C1 segment of cervical spinal cord (tissue), 14 donors: ENCODE measurements at places on chromosomes 6 and 20.

GRCh38 chr6:163585932-163586437 lies 171.5 kb downstream of the QKI start:
- DNase-seq = no peak

DNA sequence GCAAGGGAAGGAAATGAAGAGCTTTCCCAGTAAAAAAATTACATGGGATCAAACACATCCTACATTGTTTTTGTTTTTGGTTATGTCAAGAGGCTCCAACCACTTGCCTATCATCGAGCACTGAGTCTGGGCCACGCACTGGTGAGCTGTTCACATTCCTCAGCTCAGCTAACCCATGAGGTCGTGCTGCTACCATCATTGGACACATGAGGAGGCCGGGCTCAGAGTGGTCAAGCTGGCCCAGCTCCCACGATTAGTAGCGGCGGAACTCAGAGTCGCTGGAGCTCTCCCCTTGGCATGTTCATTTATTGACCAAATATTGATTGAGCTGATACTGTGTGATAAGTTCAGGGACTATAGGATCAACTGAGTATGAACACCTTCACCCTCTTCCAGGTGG lies 164.9 kb downstream of the CDH26 start:
- no peak for DNase-seq

GRCh38 chr20:1368448-1369199 lies 24.2 kb downstream of the FKBP1A start:
- DNase-seq = no peak

DNA sequence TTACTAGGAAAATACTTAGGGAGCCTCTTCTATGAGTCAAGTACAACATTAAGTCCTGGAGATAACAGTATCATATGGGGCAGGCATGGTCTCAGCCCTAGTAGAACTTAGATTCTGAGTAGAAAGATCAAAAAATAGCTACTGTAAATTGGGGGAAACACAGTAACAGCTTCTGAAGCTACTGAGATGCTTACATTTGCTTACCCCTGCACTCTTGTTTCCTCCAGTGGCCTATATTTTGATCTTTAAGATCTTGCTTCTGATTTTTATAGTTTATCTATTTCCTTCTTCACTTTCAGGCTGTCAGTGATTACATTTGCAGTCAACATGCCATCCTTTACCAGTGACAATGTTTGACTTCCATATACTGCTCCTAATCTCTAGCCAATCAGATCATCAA lies 35.3 kb downstream of the HIVEP2 start:
- DNase-seq = no peak

DNA sequence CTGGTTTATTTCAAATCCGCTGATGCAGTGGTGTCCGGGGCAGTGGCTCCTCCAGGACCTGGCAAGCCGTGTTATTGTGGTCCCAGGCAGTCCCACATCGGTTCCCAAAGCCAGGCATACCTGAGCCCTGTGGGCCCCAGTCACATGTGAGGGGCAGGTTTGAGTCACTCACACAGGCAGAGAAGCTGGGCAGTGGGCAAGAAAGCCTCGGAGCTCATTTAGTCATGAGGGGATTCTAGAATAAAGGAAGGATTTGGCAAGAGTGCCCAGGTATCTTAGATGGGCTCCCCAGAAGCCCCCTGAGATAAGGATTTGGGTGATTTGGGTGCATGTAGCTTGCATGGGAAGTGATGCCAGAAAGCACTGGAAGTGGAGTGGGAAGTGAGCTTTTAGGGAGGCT lies 37.3 kb downstream of the SYNDIG1 start:
- DNase-seq = no peak

- DNase-seq = no peak
Observed at GRCh38 chr6:24357336-24358218, at the start of gene DCDC2. TSS of gene DCDC2 (minus strand) at chr6:24358059. CDS start at chr6:24357750, 309 bp downstream.

GRCh38 chr20:23086056-23086566 lies at the start of gene CD93:
TSS of gene CD93 (minus strand) at chr20:23086324. CDS start at chr20:23086192, 132 bp downstream.
- no peak for DNase-seq

- DNase-seq = no peak
Observed at GRCh38 chr6:43009124-43009523, 4.6 kb downstream of the MEA1 start.

DNA sequence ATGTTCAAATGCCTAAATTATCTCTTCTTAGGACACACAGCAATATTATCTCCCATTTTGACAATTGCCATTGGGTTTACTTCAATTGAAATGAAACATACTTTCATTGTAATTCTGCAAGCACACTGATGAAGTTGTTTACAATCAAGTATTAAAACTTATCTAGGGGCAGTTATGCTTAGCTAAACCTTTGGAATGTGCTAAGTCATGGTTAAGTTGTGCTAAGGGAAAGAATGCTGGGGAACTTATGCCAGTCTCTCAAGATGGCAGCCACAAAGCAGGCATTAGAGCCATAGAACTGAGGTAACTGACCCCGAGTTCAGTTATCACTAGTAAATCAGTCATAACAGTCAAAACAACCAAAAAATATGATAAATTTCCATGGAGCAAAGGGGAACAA lies 59.1 kb upstream of the NT5E start:
- DNase-seq = no peak

DNA sequence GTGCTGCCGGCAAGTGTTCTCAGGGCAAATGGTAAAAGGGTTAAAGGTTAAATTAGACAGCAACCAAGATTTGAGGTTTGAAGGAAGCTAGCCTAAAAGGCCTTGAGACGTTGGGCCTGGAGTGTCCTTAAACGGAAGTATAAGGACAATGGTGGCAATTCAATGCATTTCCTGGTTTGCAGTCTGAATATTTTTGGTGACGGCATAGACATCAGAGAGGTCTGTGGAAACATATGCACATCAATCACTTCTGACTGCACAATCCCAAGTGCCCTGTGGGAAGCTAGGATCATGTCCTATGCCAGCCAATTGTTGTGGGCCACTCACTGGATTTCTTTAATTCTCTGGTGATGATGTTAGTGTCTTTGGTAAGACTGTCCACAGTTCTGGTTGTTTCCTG lies 25.7 kb upstream of the TUBB2A start:
- no peak for DNase-seq

- no peak for DNase-seq
Observed at GRCh38 chr20:44762466-44763140, 16.9 kb downstream of the KCNK15 start.

- no peak for DNase-seq
Observed at GRCh38 chr20:58790454-58790853, 60.2 kb downstream of the GNAS-AS1 start.

DNA sequence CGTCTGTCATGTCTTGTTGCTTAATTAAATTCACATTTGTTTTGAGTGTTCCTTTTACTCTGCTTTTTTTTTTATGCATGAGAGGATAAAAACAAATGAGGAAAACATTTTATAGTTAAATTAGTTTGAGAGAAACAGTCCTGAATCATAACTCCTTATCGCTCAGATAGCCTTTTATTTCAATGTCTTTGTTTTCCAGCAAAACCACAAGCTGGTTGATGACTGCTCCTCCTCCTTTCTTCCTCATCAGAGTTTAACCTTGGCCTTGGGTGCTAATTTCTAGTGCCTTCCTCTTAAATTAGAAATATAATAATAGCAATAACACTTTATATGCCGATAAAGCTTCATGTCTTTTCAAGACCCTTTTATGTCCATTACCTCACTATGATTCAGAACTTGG lies 3.1 kb downstream of the NOX3 start:
- DNase-seq = no peak

- DNase-seq = no peak
Observed at GRCh38 chr6:10894958-10895357, 8.1 kb downstream of the SYCP2L start.

- no peak for DNase-seq
Observed at GRCh38 chr6:43775535-43775885, 5.5 kb downstream of the VEGFA start.
